SJSA1 (cell line): ENCODE measurements at places on chromosomes 1 and 21.

- peak; percentile 83 for DNase-seq
These were observed 5.8 kb downstream of the PERM1 start for GRCh38 chr1:975896-976683.

GRCh38 chr1:42282867-42283583 lies 52.0 kb downstream of the FOXJ3 start:
- DNase-seq, result no peak

- no peak for DNase-seq
These were observed 93.6 kb upstream of the DEPDC1 start for GRCh38 chr1:68590473-68590872.

DNA sequence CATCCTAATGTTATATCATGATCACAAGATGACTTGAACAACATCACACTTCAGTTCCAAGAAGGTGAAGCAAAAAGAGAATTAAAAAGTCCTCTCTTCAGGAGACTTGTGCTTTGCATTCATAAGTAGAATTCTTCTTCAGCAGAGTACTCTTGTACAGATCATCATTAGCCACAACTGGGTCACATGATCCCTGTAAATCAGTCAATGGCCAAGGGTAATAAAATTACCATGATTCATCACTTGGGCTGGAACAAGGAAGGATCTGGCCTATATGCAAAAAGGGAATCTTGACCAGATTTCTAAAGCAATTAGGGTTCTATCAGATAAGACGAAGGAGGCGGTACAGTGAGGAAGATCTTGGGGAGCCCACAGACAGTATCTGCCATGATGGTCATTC lies 458.0 kb upstream of the DEPDC1 start:
- DNase-seq, result no peak

GRCh38 chr1:35980090-35980489 lies 49.2 kb downstream of the AGO3 start:
- DNase-seq, result no peak
